ENCODE measurements at places on chromosomes 2 and 18.
A peak's percentile ranks its signal among the peaks of the same experiment; 100 is the strongest.

DNA sequence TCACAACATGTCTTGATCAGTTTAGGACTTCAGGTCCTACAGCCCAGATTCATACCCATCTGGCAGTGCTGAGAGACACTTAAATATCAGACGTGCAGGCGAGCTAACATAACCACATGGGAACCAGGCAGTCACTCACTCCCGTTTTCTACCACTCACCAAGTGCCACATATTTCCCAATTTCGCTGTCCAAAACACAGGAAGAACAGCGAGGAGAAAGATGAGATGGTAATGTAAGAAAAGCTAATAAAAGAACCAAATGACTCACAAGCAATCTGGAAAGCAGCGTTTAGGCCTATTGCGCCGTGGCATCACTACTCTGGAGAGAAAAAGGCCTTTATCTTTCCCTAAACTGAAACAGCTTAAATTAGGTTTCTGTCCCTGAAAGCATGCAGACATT lies 647.8 kb upstream of the SLC39A10 start:
- peak; percentile 43 for DNase-seq

GRCh38 chr2:14944562-14945346 lies 312.2 kb downstream of the LRATD1 start:
- DNase-seq = peak; percentile 69

- DNase-seq = no peak
Observed at GRCh38 chr2:9690716-9691498, 60.1 kb upstream of the YWHAQ start.

DNA sequence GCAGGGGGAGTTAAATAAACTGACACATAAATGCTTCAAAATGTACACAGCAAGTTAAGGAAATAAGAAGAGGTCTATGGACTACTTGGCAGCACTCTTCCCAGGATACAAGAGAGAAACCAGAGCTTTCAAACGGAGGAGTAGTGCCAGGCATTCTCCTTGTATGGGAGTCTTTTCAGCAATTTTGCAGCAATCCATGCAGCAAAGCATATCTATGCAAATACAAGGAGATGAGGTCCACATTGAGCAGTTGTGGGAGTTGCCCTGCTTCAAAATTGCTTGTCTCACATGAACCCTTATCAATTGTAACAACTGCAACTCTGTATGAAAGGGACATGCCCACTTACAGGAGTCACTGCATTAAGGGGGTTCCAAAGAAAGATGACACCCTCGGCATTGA lies 37.8 kb downstream of the SCN9A start:
- no peak for DNase-seq

DNA sequence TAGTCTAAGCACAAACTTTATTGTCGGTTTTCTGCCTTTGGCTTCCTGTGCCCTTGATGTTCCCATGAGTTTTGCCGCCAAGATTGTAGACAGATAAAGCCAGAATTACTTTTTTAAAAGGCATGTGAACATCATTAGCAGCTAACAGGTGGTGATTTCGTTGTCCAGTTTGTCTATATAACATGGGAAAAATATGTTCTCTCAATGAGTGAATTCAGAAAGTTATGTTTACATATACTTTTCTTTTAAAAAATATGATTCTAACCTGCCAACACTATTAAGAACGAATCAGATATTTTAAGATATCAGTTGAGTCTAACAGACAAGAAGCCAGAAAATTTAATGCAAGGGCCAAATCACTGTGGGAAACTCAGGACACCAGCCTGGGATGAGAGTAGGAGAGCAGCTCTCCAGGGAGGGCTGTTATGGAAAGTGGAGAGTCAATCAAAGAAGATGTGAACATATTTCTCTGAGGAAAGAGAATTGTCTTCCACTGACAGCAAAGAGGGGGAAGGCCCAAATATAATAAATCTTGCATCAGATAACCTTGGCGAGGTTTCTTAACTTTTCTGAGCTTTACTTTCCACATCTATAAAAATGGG lies 311.3 kb downstream of the ARHGAP15 start:
- no peak for DNase-seq

- DNase-seq = no peak
Observed at GRCh38 chr2:190467575-190468083, 59.5 kb downstream of the MFSD6 start.

DNA sequence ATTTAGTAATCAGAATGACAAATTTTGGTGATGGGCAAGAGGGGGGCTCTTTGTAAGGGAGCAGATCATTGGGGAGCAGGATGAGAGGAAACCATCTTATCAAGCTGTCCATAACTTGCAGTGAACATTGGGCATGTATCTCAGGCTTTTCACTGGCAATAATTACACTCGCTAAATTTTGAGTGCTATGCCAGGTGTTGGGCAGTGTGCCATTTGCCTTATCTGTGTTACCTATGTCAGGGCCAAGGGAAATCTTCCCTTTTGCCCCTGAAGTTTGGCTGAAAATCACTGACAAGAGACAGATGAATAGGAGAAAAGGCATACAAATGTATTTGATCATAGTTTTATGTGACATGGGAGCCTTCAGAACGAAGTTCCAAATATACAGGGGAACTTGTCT lies 39.0 kb downstream of the NOSTRIN start:
- no peak for DNase-seq

DNA sequence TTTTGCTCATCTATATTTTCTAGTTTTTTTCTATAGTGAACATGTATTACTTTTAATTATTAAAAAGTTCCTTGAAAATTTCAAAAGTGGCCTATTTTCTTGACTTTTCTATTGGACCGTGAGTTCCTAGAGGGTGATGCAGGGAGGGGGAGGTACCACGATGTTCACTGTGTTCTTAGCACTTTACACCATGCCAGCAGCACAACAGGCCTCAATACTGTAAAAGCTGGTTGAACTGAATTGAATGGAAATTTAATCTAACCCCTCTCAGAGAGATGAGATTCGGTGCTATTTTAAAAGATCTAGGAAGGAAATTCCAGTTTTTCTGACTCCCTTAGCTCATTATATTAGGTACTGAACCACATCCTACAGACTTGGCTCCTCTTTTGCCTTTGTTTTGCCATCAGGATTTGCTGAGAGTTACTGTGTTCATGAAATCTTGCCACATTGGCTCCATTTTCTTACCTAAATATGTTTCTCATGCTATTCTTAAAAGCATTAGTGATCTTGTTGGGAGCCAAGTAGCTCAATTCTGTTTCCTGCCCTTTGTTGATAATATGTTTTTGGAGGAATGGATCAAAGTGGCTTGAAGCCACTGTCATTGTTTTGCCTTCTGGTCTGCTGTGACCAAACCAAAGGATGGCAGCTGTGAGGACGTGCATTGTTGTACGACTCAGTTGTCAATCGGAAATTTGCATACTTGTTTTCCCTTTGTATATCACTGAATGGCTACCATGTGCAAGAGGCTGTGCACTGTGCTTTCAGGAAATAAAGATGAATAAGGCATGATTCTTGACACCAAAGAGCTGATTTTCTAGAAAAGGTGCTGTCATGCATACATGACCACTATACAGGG lies 25.3 kb downstream of the MYO1B start:
- no peak for DNase-seq

DNA sequence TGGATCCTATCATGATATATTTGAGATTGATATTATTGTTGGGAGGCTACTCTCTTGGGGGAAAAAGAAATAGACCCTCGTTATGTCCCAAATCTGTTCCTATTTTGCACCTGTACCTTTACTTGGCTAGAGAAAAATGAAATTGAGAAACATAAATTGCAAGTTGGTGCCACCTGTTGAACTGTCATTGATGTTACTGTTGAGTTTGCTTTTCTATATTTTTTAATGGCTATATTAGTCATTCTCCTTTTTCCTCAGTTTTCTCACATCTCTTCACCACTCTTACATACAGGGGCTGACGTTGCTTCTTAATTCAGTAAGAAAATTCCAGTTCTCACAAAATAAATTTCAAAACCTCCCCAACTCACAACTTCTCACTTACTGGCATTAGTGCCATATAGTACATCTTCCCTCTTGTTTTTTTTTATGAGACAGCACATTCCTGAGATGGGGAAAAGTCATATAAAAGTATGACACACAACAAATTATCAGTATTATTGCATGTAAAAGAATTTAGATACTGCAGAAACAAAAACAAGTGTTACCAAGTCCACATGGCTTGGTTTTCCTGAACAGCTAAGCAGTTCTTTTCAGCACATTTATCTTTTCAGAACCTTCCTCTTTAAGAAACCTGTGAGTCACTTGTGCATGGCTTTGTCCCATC lies 348.3 kb upstream of the DSEL start:
- peak; percentile 17 for DNase-seq

- DNase-seq = peak; percentile 66
Observed at GRCh38 chr2:99278793-99279291, 22.2 kb downstream of the LYG1 start.

DNA sequence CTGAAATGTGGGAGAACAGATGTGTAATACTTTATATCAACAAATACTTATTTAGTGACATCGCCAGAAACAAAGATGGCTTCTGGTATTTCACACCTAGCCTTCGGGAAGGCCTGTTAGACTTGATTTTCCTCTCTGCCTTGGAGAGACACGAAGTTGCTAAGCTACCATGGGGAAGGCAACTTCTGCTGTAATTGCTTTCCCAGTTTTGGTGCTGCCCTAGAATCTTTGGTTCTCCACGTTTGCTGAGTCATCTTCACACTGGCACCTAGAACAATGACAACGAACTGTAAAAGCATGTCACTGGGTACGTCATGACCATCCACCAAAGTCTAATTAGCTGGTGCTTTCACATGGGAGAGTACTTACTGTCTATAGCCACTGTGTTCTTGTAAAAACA lies 58.7 kb upstream of the ACTR3 start:
- peak; percentile 48 for DNase-seq

GRCh38 chr2:191246820-191247380 lies 1.7 kb downstream of the MYO1B start:
- DNase-seq = peak; percentile 21

- DNase-seq = peak; percentile 13
Observed at GRCh38 chr2:200159357-200159707, 147.2 kb upstream of the SPATS2L start.

GRCh38 chr2:60385648-60386047 lies 167.8 kb downstream of the BCL11A start:
- DNase-seq = no peak

- DNase-seq = peak; percentile 30
Observed at GRCh38 chr2:231068525-231069222, 12.0 kb downstream of the PSMD1 start.

DNA sequence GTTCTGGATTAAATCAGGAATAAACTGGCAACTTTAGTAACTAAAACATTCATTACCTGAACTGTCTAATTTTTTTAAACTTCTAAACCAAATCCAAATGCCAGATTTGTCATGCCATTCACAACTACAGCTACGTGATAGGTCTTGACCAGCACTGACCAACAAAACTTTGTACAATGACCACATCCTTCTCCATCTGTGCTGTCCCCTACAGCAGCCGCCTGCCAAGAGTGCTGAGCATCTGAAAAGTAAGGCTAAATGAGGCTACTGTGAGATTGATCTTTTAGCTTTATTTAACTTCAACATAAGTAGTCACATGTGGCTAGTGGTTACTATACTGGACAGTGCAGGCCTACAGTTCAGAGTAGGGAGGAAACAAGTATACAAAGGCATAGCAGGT lies 7.6 kb downstream of the FAM168B start:
- DNase-seq = no peak

DNA sequence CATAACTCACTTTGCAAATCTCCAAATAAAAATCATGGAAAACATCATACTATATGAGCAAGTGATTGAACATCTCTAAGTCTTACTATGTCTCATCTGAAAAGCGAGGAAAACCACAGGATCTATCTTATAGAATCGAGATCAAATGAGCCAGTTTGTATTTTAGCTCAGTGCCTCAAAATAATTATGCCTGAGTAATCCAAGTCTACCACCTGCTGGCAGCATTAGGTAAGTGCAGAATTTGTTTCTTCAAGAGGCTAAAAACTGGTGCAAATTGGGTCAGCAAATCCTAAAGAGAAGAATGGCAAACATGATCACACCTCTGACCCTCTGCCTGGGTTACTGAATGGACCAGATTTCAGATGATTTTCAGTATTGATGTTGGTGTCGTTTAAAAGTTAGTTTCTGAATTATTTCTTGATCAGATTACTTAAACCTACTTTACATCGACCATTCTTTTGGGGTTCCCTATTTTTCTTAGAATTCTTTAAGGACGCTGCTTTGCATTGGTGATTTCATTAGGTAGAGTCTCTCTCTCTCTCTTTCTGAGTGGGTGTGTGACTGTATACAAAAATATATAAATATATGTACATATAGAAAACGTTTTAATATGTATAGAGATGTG lies 12.7 kb upstream of the FHOD3 start:
- DNase-seq = peak; percentile 75

- peak; percentile 68 for DNase-seq
Observed at GRCh38 chr18:44725300-44726058, 44.8 kb downstream of the SETBP1 start.

GRCh38 chr2:207938415-207938814 lies 86.9 kb downstream of the PLEKHM3 start:
- DNase-seq = no peak

- DNase-seq = no peak
Observed at GRCh38 chr2:177353187-177353478, 39.4 kb upstream of the AGPS start.

DNA sequence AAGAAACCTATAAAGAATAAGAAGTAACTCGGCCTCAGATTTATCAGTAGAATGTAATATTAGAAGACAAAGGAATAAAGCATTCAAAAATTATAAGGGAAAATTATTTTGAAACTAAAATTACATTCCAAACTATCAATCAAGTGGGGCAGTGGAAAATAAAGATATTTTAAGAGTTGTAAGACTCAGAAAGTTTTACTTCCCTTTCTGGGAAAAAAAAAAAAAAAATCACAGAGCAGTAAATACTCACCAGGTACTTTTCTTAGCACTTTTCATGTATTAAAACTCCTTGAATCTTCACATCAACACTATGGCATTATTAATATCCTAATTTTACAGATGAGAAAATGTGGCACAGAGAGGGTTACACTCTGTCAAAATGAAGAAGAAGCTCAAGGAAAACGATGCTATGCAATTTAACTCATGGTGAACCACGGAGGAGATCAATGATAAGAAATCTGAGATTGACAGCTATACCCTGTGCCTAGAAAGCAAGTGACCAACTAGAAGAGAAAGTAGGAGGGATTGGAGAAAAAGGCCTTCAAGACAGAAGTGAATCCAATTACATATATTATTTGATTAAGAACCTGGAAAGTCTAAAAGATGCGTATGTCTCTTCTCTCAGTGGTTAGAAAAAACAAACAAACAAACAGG lies 238.9 kb upstream of the ID2 start:
- DNase-seq = no peak

DNA sequence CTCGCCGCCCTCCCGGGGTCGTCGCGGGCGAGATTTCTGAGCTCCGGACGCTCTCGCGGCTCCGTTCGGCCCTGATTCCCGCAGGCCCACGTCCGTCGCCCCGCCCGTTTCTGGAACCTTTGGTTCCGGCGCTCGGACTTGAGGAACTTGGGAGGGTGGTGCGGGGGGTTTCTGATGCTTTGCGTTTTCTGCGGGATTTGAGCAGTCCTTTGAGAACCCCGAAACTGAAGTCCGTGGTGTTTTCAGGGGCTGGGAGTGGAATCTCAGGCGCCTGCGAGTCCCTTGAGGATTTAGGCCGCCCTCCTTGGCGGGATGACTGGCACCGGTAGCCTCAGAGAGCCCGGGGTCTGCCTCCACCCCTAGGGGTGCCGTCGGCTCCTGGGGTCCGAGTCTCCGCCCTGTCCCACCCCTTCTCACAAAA lies 336 bp downstream of the THNSL2 start:
- DNase-seq = peak; percentile 26

All from MCF 10A (cell line).